ENCODE measurements at places on chromosomes 3 and 15.

DNA sequence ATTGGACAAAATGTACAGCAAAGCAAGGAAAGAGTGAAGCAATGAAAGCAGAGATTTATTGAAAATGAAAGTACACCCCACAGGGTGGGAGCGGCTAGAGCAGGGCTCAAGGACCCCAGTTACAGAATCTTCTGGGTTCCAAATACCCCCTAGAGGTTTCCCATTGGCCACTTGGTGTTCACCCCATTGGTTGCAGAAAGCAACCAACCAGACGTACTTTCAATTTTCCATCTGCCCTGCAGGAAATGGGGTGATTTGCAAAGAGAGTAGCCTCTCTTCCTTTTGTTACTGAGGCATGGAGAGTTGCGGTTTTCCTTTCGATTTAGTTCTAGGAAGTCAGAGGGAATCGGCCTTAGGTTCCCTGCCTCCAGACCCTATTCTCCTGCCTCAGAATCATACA lies 2.4 kb downstream of the PML start:
- DNase-seq = no peak

DNA sequence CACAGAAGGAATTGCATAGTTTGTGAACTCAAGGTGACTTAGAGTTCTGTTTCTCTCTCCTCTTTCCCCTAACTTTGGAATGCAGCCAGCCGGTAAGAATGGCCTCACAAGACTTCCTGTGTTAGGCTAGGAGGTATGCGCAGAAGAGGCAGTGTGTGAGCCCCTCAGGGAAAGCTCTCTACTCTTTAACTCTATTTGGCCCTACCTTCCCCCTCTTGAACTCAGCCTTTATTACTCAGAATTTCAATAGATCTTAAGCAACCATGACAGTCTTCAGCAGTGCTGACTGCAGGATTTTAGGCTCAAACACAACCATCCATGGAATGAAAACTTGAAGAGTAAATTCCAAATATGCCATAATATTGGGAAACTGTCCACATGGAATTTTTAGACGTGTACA lies 209.5 kb downstream of the DTWD1 start:
- no peak for DNase-seq

DNA sequence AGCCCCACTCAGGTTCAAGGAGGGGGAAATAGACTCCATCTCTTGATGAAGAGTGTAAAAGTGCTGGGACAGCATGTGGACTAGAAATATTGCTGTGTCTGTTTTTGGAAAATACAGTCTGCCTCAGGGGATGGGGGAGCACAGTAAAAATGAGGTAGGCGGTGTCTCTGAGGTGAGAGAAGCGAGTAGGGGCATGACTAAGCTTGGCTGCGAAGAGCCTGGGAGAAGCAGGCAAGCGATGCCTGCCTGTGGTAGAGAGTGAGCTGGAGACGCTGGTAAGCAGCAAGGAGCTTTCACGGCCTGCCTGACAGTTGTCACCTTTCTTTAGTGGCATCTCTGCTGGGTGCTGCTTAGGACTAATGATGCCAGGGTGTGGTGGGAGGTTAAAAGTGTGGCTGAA lies 49.0 kb upstream of the DCLK3 start:
- no peak for DNase-seq

DNA sequence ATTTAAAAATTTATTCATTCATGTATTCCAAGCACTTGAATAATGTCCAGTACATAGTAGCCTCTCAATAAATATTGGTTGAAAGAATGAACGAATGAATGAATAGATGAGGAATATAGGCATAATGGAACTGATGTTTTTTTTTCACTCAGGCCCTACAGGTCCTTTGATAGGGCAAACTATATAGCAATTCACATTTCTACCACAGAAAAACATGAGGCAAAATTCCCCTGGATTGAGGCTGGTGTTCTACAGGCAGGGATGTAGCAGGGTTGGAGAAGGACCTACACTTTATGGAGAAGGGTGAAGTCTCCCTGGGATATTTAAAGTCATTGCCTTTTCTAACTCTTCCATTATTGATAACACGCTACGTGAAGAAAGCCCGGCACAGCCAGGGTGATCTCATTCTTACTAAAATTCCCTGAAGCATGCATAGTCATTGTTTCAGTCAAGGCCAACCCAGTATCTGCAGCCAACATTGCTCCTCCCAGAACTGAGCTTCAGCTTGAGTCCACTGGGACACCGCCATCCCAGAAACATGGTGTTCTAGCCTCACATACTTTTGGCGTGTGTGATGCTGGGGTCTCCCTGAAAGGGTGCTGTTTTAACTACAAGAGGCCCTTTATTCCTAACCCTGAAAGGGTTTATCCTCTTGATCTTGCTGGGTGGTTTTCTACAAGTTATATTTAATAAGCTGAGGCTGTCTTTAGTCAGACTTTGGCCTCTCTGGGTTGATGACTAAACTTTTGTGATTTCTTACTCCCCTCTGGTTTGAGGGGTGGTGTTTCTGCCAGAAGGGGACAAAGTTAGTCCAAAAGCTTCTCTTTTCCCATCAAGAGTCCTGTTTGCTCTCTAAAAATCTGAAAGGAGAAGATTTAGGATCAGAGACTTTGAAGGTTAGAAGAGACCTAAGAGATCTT lies 25.9 kb upstream of the FBN1 start:
- DNase-seq = no peak

DNA sequence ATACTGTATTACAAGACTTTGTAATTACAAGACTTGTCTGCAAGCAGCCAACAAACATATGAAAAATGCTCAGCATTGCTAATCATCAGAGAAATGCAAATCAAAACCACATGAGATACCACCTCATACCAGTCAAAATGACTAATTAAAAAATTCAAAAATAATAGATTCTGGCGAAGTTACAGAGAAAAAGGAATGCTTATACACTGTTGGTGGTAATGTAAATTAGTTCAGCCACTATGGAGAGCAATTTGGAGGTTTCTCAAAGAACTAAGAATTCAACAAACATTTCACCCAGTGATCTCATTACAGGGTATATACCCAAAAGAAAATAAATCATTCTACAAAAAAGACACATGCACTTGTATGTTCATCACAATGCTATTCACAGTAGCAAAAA lies 617.5 kb upstream of the CCDC54 start:
- DNase-seq = no peak

GRCh38 chr3:194851254-194851653 lies 165.6 kb downstream of the FAM43A start:
- no peak for DNase-seq

- DNase-seq = no peak
Measured at GRCh38 chr3:177776661-177777101, 579.4 kb upstream of the TBL1XR1 start.

- no peak for DNase-seq
Measured at GRCh38 chr15:77002436-77002835, 7.5 kb downstream of the PSTPIP1 start.

DNA sequence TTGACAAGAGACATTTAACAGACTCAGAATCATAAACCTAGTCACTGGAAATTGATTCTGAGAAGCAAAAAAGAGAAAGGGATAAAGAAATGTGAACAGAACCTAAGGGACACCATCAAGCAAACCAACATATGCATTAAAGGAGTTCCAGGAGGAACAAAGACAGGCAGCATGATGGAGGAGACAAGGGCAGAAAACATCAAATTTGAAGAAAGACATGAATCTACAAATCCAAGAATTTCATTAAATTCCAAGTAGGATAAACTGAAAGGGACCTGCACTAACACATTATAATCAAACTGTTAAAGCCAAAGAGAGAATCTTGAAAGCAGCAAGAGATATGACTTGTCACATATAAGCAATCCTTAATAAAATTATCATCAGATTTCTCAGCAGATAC lies 122.3 kb downstream of the STT3B start:
- DNase-seq = no peak

Data from NCI-H82 (cell line).